H9 (cell line): ENCODE measurements at places on chromosomes 16 and 17.

- no peak for DNase-seq
Measured at GRCh38 chr16:47849736-47850135, 306.1 kb downstream of the ABCC12 start.

DNA sequence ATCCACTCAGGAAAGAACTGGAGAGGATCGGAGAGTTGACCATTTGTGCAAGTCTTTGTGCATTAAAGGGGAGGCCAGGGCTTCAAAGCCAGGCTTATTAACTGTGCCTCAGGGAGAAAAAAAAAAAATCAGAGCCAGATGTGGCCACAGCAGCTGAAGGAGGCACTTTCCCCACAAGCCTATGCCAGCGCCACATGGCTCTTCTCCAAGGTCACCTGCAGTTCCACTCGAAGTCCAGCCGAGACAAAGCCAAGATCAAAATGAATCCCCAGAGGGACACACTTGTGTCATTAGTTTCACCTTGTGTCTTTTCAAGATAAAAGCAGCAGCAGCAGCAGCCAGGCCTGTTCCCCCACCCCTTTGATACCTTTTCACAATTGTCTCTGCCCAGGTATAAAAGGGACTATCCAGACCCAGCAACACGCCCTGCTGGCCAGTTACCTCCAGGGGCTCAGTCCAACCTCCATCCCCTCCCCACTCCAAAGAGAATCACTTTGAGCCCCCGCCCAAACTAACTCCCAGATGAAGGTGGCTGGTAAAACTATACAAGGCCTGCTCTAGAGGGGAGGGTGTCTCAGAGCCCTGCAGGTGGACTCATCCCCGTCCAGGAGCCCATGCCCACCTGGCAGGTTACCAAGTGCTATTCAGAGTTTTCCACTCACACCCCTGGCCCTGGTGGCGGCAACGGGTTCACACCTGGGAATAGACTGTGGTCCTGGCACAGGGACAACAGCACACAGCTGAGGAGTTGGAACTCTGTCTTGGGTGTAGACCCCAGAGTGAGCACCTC lies 29.2 kb downstream of the AXIN2 start:
- no peak for DNase-seq

DNA sequence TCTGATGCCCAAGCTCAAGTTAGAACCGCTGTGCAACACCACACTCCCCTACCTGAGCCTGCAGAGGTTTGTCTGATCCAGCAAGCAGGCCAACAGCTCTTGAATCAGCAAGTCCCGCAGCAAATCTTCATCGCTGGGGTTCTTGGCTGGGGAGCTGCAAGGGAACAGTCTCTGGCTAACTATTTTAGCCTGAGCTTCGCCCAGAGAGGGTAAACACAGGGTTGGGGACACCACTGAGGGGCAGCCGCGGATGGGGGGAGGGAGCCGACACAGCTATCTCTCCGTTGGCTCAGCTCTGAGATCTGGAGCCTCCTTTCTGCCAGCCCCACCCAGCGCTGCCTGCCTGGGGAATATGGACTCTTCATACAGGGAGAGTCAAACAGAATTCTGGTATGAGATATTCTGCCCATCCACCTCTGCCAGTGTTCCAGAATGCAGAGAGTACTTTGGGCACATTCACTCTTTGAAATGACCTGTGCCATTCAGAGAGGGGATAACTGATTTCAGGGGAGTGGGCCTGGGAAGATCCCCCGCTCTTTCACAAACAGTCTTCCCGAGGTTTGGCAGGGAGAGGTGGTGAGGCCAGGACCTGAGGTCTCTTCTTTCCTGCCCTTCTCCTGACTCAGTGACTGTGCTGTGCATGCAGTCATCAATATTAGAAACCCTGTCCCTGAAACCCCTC lies 7.4 kb downstream of the GIP start:
- DNase-seq = peak; percentile 66

DNA sequence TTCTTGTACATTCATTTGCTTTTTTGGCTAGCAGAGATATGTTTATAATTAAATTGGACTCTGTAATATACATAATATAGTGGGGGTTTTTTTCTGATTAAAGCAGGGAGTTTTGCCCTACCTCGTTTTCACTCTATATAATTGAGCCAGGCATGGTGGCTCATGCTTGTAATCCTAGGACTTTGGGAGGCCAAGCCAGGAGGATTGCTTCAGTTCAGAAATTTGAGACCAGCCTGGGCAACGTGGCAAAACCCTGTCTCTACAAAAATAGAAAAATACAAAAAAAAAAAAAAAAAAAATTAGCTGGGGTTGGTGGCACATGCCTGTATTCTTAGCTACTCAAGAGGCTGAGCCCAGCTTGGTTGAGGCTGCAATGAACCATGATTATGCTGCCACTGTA lies 42.2 kb downstream of the PAFAH1B1 start:
- DNase-seq = no peak
